ENCODE measurements at places on chromosomes 12 and 14.

DNA sequence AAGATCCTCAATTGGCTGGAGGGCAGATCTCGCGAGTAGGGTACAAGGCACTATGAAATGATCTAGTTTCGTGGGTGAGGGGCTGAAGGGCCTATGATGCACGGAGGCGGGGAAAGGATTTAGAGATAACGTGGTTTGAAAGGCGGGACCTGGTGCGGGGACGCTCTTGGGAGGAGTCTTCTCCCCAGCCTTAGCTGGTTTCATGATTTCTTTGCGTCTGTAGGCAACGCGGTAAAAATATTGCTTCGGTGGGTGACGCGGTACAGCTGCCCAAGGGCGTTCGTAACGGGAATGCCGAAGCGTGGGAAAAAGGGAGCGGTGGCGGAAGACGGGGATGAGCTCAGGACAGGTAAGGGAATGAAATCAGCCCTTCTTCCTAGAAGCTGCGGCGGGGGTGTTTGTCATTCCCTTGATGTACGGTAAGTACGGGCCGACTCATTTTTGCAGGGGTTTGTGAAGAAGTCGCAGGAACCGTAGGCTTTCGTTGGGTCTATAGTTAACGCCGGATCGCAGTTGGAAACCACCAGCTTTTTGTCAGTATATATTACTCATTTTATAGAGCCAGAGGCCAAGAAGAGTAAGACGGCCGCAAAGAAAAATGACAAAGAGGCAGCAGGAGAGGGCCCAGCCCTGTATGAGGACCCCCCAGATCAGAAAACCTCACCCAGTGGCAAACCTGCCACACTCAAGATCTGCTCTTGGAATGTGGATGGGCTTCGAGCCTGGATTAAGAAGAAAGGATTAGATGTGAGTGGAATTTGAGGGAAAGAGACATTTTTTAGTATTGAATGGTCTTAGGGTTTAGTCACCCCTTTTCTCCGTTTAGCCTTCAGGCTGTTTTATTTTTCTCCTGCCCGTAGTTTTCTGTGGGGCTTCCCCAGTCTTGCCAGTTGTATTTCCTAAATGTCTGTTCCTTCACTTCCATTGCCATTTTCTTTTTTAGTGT is 602 bp downstream of the APEX1 start:
- DNase-seq = peak; percentile 70

DNA sequence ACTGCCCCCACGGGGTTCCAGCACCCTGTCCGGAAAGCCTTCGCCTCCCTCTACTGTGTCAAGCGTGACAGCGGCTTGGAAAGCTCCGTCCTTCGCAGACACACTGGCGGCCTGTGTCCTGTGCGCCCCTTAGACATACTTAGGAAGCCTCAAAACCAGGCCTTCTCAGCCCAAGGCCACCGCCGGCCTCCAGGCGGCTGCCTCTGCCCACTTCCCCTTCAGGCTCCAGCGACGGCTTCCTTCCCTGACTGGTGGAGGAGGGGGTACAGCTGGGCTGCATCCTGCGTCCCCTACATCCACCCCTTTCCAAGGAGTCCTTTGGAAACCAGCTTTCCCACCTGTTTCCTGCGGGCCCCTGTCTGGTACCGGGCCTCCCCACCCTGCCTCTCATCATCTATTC is 2.5 kb upstream of the CACNA2D4 start:
- DNase-seq = no peak

GRCh38 chr14:76872796-76873432 is 46.7 kb downstream of the LRRC74A start:
- DNase-seq = peak; percentile 12

DNA sequence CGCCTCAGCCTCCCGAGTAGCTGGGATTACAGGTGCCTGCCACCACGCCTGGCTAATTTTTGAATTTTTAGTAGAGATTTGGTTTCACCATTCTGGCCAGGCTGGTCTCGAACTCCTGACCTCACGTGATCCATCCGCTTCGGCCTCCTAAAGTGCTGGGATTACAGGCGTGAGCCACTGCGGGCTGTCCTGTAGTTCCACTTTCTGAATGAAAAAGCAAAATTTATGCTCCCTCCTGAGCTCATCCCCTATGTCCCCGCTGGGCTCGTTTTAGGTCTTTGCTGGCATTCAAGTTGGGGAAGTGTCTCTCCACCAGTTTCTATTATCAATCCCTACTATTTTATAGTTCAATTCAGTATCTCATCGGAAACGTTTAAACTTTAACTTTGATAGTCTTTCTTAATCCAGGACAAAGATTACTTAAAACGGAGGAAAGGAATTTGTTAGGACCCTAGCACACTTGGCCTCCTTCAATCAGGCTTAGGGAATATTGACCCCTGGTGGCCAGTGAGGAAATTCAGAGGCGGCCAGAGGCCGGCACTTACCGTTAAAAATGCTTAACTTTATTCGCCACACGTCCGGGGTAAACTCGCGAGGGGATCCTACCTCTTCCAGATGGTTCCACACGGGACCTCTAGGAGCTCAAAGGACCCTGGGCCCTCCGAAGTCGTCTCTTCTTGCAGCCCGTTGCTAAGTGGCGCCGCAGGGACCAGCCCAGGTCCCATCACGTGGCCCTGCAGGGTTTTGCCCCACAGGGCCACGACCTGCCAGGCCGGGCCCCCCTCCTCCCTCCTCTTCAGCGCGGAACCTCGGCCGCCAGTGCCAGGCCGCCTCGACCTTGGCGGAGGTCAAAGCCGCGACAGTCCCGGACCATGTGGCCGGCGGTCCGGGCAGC is 11.4 kb upstream of the DNAL1 start:
- peak; percentile 51 for DNase-seq

GRCh38 chr12:1702713-1703112 is 11.8 kb downstream of the ADIPOR2 start:
- DNase-seq = no peak

DNA sequence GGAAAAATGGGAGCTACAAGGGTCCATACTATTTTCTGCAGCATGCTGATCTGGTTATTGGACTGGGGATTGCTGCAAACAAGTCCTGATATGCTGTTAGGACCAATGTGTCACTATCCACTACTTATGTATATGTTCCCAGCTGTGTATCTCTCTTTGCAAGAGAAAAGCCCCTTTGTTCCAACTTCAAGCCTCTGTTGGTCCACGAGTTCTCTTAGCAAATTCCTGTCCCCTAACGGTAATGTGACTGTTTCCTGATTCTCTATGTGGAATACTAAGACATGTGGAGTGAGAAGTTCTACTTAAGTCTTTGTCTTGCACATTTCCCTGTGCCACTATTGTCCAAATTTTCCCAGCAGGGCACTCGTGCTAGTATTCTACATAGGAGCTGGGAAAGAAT is 557.7 kb downstream of the FSCB start:
- DNase-seq = no peak

GRCh38 chr12:62230652-62231051 is 29.6 kb upstream of the USP15 start:
- DNase-seq = no peak

DNA sequence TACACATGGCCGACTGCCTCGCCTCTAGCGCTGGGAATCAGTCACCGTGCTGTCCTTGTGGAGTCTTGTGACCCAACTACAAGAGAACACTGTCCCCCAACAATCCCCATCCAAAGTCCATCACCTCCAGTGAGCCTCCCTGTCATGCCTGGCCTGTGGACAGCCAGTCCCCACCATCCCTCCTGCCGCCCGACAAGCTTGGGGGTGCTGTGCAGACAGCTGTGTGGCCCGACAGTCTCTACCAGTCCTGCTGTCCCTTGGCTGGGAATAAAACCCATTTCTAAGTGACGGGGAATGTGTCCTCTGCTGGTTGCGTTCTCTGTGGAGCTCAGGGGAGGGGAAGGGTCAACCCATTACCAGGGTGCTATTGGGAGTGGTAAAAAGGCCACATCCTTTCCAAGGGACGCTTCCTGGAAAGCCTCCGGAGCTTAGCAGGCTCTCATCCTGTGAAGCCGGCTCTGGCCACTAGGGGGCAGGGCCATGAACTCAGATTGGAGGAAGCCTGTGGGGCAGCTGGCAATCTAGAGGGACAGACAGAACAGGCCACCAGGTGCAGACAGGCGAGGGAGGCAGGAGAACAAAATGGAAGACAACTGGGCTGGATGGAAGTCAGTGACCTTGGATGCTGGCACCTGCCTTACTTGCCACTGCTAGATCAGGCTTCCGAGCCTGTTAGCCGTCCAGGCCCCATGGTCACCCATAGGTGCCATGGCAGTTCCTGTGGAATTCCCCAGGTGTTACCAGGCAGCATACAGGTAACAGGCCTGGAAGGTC is 12.0 kb upstream of the BLTP3B start:
- DNase-seq = peak; percentile 16

- no peak for DNase-seq
These were observed 5.3 kb downstream of the NAV3 start for GRCh38 chr12:77835969-77836368.

DNA sequence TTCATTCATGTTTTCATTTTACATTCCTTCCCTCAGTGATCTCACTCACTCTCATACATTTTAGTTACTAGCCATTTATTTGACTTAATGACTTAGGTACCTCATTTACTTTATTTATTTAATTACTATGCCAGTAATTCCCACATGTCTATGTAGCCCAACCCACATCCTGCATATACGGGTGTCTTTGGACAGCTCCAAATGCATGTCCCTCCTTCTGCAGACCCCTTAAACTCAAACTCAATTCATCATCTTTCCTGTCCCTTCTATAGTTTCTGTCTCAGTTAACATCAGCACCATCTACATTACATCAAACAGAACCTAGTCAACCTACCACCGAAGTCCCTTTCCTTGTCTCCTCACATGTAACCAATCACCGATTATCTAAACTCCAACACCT is 2.8 kb downstream of the CLEC1A start:
- no peak for DNase-seq

GRCh38 chr14:74507840-74508239 is 14.3 kb downstream of the ISCA2 start:
- no peak for DNase-seq

GRCh38 chr12:5295996-5296395 is 135.9 kb upstream of the NTF3 start:
- no peak for DNase-seq

- no peak for DNase-seq
These were observed 77.3 kb downstream of the GLT1D1 start for GRCh38 chr12:128930606-128931005.

- no peak for DNase-seq
These were observed 65.4 kb downstream of the LGMN start for GRCh38 chr14:92683041-92683440.

- DNase-seq = peak; percentile 37
These were observed 42.9 kb downstream of the FLRT2 start for GRCh38 chr14:85572845-85573244.

All from fibroblast of the conjunctiva (primary cell).